ENCODE measurements at places on chromosomes 12 and 14.

DNA sequence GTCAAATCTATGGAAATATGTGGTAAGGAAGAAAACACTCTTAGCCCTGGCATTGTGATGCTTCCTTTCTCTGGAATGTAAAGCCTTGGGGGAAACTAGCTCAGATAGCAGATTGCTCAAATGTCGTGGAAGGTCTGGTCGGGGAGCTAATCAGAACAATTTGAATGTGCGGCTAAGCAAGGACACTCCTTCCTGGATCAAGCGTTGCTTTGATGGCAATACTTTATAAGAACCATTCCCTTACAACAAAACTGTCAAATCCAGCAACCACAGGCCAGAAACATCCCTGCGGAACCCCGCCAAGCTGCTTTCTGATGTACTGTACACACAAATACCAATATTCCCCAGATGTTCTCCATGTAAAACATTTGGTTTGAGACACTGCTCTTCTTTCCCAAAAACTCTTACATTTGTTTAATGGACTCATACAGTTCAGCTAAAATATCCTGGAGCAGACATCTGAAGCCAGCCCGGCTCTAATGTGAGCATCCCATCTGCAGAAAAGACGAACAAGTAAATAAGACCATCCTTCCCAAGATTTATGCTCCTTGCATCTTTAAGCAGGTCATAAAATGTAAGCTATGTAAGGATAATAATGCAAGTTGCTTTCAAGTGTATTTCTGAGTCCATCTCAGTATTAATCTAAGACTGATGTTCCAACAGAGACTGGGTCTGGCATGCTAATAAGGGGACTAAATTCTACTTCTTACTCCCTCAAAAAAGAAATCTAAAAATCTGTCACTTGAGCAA is 20.2 kb downstream of the NUAK1 start:
- DNase-seq: no peak

DNA sequence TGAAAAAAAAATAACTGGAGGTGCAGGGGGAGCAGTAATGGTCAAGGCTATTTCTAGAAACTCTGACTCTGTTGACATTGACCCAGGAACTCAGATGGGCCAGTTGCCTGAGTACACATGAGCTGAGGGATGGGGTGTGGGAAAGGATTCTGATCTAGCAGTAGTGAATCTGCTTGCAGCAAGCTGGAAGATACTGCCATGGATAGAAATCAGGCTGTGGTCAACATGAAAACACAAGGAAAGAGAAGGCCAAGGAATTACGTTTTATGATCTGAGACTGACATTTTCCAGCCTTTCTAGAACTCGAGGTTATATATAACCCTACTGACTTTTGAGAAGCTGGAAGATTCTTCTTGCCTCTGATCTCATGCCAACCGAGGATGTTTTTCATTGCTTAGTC is 90.0 kb downstream of the ANO6 start:
- no peak for DNase-seq

GRCh38 chr12:48956279-48957140 is 777 bp downstream of the ARF3 start:
- DNase-seq: peak; percentile 39

- no peak for DNase-seq
These were observed 56.9 kb downstream of the MAP4K5 start for GRCh38 chr14:50475460-50475859.

DNA sequence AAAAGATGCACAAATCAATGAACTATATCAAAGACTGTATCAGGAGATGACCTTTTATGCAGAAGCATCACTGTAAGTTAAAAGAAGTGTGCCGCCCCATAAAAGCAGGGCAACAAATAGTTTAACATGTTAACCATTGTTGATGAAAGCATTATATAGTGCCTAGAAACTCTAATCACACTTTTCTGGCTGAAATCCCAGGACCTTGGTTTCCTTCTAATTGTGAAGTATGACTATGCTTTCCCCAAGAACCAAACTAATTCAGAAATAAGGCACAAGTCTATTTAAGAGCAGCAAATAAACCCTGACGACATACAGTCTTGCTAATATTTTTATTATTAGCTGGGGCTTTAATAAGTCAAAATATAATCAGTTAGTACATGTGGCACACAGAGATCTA is 21.7 kb downstream of the RACGAP1 start:
- DNase-seq: no peak

DNA sequence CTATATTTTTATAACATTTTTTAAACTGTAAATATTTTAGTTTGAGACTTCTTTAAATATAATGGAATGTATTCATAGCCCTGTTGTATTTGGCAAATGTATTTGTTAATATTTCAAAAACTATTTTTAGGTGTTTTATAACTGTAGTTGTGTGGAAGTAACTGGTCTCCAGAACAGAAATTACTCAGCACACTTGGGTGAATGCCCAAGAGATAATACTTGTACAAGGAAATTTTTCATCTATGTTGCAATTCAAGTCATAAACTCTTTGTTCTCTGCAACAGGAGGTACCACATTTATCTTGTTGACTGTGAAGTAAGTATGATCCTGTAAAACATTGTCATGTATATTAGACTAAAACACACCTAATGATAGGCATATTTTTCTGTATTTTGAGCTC is 72.8 kb downstream of the SLCO1B3 start:
- DNase-seq: no peak

DNA sequence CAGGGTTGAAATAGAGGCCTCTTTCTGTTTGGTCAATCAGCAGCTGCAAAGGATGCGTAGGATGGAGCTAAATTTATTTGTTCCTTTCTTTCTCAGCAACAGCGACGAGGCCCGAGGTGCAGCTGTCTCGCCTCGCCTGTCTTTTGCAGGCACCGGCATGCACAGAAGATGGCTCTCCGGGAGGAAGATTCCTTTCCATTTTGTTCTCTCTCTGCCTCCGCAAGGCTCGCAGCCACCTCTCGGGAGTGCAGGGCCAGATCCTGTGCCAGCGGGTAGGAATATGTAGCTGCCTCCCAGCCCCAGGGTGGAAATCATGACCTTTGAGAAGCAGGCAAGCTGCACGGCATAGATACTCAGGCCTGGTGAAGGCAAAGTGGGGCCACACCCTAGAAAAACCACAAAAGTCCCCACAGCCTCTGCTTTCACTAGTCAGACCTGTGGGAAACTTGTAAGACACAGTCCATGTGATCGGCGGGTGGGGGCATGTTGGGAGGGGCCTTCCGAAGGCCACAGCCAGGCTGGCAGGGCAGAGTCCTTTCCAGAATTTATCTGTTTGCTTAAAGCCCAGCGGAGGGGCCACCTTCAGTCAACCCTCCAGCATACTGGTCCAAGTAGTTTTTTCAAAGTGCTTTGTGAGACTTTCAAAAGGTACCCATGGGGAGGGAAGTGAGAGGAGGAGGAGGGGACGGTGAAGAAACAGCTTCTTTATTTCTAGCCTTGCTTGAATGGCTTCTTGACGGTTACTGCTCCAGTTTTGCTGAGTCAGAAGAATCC is at the start of gene MAP1LC3B2:
TSS of gene MAP1LC3B2 (plus strand) at position 220 of the 774 bp plus-strand sequence. CDS start 16,562 bp downstream, outside the sequence.
- peak; percentile 81 for DNase-seq

DNA sequence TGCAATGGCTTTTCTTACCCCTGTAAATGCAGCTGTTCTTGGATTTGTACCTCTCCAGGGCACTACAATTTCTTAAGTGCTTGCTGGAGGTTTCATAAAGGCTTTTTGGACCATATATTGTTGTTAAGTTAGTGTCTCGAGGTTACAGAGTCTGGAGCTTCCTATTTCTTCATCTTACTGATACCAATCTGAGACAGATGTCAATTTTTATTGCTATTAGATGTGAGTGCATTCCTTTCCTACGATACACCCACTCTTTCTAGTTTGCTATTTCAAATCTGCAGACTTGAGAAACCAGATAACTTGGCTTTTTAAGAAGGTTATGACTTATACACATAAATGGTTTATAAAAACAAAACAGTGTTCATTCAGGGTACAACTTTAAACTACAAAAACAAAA is 2.1 kb downstream of the NOXRED1 start:
- no peak for DNase-seq

- DNase-seq: no peak
These were observed 49.2 kb downstream of the GALNT4 start for GRCh38 chr12:89475203-89475990.

Measured in CD4-positive, alpha-beta T cell treated with Interleukin-1 beta for 1 hour (primary cell).